Activated CD4-positive, CD25-positive, alpha-beta regulatory T cell (primary cell): ENCODE measurements at places on chromosomes 13 and 19.

DNA sequence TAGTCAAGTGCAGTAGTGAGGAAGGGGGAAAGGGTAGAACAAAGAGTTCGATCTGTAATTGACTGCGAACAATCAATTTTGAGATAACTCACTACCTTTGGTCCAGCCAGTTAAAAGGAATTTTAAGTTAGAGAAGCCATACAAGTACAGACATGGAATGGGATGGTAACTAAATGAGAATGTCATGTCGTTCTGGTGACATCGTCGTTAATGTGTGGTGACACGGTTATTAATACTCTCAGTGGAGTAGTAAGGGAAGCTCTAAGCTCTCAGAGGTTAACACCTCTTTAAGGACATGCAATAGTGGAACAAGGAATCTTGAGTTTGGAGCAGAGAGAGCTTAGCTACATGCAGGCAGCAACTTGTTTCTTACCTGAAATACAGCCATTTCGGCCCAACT, 154.9 kb upstream of the KLF12 start:
- no peak for DNase-seq

DNA sequence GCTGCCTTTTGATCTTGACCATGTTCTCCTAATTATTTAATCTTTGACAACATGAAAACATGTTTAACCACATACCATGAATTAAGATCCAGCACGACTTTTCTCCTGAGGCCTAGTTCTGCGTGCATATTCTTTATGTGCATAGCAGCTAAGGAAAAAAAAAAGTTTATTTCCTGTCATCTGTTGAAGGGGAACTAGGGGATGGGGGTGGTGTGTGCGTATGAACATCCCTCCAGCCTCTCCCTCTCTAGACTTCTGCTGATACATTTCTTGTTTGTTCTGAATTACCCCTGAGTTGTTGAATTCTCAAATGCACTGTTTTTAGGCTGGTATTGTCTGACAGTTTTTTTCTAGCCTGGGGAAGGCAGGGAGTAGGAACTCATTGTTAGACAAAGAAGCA, 543.3 kb downstream of the FGF9 start:
- DNase-seq, result no peak

- DNase-seq, result no peak
These were observed 4.9 kb downstream of the LYPD3 start for GRCh38 chr19:43460362-43461016.

DNA sequence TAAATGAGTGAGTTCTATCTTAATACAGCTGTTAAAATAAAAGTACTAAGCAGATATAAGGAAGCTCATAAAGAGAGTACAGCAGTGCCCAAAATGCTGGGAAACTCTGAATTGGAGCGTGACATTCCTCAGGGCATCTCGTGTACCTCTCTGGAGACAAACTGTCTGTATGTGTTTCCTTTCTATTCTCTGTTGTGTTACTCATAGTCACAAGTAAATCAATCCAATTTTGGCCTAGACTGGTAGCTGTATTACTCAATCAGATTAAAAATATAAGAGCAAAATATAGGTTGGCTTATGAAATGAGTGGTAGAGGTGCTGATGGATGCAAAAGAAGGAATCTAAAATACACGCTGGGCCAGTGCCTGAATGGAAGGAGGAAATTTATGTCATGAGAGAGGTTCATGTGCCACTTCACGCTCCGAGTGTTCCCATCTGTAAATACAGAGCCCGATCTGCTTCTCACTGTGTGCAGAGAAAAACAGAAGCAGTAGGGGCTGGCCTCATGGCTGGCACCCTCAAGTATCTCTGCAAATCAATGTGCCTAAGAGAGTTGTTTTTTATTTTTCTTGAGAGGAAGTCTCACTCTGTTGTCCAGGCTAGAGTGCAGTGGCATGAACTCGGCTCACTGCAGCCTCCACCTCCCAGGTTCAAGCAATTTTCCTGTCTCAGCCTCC, 58.7 kb upstream of the RGCC start:
- no peak for DNase-seq

DNA sequence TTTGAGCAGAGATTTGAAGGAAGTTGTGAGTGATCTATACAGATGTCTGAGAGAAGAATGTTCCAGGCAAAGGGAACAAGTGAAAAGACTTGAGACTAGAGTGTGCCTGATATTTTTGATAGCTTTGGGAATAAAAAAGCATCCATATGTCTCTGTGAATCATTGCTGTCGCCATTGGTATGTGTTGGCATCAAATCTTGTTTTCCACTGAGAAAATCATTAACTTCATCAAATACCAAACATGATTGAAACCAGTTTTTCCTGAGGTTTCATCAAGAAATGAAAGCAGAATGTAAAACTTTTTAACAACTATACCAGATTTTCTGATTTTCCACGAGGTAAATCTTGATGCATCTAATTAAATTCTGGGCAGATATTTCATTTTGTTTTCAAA, 862.6 kb downstream of the DIAPH3 start:
- no peak for DNase-seq

- no peak for DNase-seq
These were observed 851 bp downstream of the ZNF320 start for GRCh38 chr19:52896431-52897137.

DNA sequence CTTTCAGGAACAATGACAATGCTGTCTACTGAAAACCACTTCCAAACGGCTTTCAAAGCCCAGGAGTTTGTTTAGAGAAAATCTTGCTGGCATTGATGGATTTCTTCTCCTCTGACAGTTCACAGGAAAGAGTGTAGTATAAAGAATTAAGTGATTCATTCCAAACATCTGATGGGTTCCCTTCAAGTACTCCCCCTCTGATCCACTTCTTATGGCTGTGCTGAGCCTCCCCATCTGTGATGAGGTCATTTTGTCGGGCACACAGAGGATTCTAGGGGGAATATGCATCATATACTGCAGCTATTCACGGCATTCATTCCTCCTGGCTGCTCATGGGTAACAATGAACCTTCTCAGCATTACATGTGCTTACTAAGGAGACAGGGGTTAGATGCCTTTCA, 107.9 kb downstream of the RGCC start:
- no peak for DNase-seq

- no peak for DNase-seq
These were observed 36.8 kb upstream of the ZNF681 start for GRCh38 chr19:23795462-23795861.

DNA sequence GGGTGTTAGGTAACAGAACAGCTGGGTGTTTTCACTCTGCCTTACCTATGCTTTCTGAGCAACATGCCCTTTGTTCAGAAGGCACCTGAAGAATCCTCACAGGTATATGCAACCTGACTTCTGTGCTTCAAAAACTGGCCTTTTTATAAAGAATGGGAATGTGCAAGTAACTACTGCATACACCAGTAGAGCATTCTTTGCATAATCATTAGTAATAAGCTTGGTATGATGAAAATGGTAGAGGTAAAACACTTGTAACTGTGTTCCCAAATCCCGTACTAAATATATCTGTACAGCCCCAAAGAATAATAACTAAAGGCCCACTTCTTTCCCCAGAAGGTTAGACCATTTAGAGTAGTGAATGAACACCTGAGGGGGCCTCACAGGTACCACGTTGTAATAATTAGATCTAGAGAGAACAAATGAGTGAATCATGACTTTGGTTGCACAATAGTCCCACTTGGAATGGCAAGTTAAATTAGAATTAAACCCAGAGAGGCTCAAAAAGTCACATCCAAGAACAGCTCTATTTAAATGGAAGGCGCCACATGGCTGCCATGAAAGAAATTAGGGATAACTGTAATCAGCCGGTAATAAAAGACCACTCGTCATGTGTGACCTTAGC, 413.9 kb downstream of the KLF12 start:
- DNase-seq, result no peak

GRCh38 chr13:49533591-49534269, 38.0 kb downstream of the PHF11 start:
- DNase-seq, result no peak

DNA sequence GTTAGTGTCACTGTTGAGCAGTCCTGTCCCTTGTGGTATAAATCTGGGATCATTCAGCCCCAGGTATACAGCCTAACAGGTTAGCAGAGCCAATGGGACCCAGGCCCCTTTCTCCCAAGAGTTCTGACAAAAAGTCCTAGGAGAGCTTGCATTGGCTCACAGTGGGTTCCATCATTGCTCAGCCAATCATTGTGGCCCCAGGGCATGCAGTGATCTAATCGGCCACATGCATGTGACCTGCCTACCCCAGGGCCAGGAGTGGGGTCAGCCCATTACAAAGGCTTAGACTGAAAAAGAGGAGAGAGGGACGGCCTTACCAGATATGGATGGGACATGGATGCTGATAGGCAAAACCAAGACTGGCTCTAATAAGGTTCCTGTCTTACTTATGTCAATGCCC, 41.1 kb downstream of the SPTBN4 start:
- DNase-seq, result no peak

DNA sequence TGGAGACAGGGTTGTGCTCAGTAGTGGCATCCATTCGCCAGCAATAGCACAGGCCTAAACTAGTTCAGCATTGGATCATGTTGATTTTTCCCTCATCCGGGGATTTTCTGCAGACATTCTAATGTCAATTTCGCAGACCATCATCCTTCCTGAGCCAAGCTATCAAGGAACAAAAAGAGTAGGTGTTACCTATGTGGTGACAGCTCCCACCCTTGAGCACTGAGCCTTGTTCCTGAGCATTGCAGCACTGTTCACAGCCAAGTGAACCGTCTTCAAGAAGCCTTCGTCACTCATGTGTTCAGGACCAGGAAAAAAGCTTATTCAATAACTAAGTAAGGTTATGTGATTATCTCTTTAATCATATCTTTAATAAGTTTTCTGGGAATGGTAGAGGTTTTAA, 576.2 kb downstream of the UQCRFS1 start:
- DNase-seq, result no peak

DNA sequence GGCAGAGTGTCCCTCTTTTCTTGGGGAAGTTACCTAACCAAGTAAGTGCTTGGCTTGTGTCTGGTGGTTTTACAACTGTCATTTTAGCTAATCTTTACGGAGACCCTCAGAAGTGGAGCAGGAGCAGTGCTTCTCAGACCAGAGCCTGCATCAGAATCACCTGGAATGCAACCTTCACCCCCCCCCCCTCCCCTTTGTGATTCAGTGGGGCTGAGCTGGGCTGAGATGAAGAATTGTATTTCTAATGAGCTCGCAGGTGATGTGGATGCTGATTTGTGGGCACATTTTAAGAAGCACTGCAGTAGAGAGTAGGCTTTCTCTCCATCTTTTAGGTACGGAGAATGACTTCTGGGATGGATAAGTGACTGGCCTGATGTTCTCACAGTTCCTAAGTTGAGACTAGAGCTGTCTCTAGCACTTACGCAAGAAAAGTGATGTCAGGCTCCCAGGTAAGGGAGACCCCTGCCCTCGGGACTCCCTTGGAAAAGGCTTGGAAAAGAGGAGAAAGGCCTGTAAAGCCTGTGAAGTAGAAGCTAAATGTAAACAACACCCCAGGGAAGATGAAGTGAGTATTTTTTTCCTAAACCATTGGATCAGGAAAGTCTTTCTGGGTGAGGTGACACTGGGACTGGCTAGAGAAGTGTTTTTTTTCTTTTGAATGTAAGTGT, 23.3 kb upstream of the RNF113B start:
- DNase-seq, result no peak

GRCh38 chr13:36919171-36919832, 736 bp downstream of the SMAD9 start:
- DNase-seq, result no peak

DNA sequence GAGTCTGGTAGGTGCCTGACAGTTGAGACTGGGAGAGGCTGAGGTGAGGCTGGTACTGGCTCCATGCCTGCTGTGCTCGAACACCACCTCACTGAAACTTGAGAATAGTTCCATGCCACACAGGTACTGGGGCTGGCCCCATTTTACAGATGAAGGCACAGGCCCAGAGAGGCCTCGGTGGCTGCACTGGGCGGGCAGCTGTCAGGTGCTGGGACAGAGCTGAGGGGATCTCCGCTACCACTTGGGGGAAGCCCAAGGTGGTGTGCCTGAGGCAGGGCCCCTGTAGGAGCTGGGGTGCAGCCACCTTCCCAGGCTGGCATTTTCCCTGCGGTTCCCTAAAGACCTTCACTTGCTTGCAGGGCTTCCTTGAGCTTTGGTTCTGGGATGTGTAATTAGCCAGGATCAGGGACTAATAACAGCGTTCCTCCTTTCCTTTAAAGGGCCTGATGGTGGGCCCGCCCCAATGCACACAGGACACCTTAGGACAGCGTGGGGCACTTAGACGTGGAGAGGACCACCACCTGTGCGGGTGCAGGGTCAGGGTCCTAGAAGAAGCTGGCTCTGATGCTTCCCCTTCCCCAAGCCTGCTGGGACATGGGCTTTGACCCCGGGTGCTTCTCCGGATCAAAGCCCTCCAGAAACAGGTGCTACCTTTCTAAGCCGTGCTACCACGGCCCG, 23.6 kb downstream of the CAPN12 start:
- DNase-seq, result no peak

DNA sequence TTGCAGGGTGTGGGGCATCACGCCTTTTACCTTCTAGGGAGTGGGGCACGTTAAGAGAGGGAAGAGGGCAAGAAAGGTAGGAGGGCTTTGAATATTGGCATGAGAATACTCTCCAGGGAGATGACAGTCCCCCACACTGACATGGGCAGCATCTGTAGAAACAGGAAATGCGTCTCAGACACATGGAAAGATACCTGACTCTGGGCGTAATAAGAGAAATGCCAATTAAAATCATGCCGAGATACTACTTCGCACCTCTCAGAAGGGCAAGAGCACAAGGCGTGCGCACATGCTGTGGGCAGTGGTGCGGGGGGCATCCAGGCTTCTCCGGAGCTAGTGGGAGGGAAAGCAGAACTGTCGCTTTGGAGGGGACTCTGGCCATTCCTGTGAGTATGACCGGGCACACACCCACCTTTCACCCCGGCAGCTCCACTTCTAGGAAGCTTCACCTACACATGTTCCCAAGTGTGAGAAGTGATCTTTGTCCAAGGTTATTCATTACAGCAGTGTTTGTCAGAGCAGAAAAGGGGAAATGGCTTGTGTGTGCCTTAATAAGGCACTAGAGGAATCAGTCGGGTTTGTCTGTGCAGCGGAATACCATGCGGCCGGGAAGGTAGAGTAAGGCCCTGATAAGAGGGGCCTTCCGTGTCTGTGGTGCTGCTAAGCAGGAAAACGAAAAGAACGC, 99.5 kb downstream of the SIPA1L3 start:
- DNase-seq, result no peak
